ENCODE measurements at places on chromosomes 6 and 20. TPM values are rescaled to one million over a fixed set of nuclear protein-coding genes. Genes with fewer than 3 reads are reported as not detected.

Gene DCDC2
- not detected for total RNA-seq

- H3K36me3 ChIP-seq: no peaks in the 10 kb centered on the region
- DNase-seq: no peak
- H3K4me1 ChIP-seq: peaks cover 16% of the 10 kb centered on the region
- H3K27me3 ChIP-seq: no peaks in the 10 kb centered on the region
- H3K27ac ChIP-seq: no peak overlapping the region
Measured at GRCh38 chr20:59013959-59014608, 5.1 kb upstream of the TUBB1 start.

- no peak overlapping the region for H3K4me3 ChIP-seq
- H3K4me1 ChIP-seq: no peaks in the 10 kb centered on the region
- no peaks in the 10 kb centered on the region for H3K27me3 ChIP-seq
- H3K27ac ChIP-seq: no peak overlapping the region
- no peaks in the 10 kb centered on the region for H3K36me3 ChIP-seq
- DNase-seq: no peak
Measured at GRCh38 chr6:166725571-166725970, 98.5 kb upstream of the RPS6KA2 start.

Gene AKAP12
- 17.8 TPM for total RNA-seq

Gene BPIFB1
- total RNA-seq: 0.38 TPM

DNA sequence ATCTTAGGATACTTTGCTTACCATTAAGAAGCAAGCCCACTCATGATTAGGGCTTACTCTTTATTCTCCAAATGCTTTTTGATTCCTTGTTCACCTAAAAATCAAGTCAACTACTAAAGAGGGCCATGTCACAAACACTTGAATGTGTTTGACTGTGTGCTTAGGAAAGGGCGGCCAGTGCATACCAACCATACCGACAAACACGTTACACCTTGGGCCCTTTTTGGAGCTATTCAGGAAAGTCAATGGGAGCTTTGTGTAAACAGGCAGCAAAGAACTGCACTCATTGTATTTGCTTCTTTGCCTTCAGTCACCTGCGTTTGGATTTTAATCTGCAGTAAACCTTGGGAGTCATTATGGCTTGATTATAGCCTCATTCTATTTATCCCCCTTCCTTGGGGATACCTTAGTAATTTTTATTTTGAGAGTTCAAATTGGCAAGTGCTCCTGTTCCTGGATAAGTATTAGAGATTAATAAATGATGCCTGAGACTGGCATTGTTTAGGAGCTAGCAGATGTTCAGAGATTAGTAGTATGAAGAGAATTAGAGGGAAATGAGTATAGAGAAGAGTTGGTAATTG is 102.6 kb upstream of the HDGFL1 start:
- no peak overlapping the region for H3K4me3 ChIP-seq
- no peaks in the 10 kb centered on the region for H3K36me3 ChIP-seq
- no peak for DNase-seq
- H3K27me3 ChIP-seq: no peaks in the 10 kb centered on the region
- H3K27ac ChIP-seq: no peak overlapping the region
- peaks cover 15% of the 10 kb centered on the region for H3K4me1 ChIP-seq

GRCh38 chr6:56521976-56522375 is 120.7 kb downstream of the DST start:
- peaks cover 16% of the 10 kb centered on the region for H3K4me1 ChIP-seq
- no peaks in the 10 kb centered on the region for H3K27me3 ChIP-seq
- no peak overlapping the region for H3K4me3 ChIP-seq
- peak overlapping the region; percentile 71 for H3K27ac ChIP-seq

- no peaks in the 10 kb centered on the region for H3K36me3 ChIP-seq
- no peak overlapping the region for H3K27ac ChIP-seq
- no peak overlapping the region for H3K4me3 ChIP-seq
- no peaks in the 10 kb centered on the region for H3K27me3 ChIP-seq
- DNase-seq: no peak
Measured at GRCh38 chr6:169236988-169237387, 16.7 kb downstream of the THBS2 start.

GRCh38 chr20:38828514-38829295 is 23.2 kb downstream of the PPP1R16B start:
- H3K4me1 ChIP-seq: peaks cover 44% of the 10 kb centered on the region
- no peak for DNase-seq
- H3K36me3 ChIP-seq: no peaks in the 10 kb centered on the region
- H3K4me3 ChIP-seq: no peak overlapping the region
- no peaks in the 10 kb centered on the region for H3K27me3 ChIP-seq
- H3K27ac ChIP-seq: no peak overlapping the region

GRCh38 chr6:137942736-137943135 is 75.7 kb downstream of the TNFAIP3 start:
- H3K27ac ChIP-seq: no peak overlapping the region
- no peak for DNase-seq
- no peaks in the 10 kb centered on the region for H3K4me1 ChIP-seq
- H3K4me3 ChIP-seq: no peak overlapping the region

DNA sequence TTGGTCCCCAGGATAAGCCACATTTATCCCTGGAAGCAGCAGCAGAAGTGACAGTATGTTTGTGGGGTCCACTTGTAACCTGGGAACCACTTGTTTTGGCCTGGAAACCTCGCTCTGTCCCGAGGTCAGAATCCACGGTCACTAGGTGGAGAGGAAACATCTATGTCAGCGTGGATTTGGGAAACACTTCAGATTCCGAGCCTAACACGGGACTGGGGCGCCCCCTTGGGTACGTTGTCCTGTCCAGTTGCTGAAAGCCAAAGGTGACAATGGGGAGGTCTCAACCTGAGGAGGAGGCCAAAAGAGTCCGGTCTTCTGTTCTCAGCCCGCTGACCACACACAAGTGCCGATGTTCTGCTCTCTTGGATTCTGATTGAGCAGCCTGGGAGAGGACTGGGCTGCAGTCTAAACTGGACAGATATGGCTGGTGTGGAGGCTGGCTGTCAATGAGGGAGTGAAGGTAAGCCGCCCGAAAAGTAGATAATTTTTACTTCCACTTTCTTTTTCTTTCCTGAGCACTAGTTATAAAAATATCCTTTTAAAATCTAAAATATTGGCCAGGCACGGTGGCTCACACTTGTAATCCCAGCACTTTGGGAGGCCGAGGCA is 4.9 kb upstream of the ZFP57 start:
- no peak overlapping the region for H3K27ac ChIP-seq
- H3K27me3 ChIP-seq: no peaks in the 10 kb centered on the region
- no peaks in the 10 kb centered on the region for H3K4me1 ChIP-seq
- no peaks in the 10 kb centered on the region for H3K36me3 ChIP-seq
- no peak for DNase-seq
- H3K4me3 ChIP-seq: no peak overlapping the region

- no peak overlapping the region for H3K4me3 ChIP-seq
- H3K36me3 ChIP-seq: no peaks in the 10 kb centered on the region
- H3K27me3 ChIP-seq: no peaks in the 10 kb centered on the region
- no peak overlapping the region for H3K27ac ChIP-seq
- no peak for DNase-seq
Measured at GRCh38 chr6:72504406-72504805, 117.5 kb upstream of the KCNQ5 start.

DNA sequence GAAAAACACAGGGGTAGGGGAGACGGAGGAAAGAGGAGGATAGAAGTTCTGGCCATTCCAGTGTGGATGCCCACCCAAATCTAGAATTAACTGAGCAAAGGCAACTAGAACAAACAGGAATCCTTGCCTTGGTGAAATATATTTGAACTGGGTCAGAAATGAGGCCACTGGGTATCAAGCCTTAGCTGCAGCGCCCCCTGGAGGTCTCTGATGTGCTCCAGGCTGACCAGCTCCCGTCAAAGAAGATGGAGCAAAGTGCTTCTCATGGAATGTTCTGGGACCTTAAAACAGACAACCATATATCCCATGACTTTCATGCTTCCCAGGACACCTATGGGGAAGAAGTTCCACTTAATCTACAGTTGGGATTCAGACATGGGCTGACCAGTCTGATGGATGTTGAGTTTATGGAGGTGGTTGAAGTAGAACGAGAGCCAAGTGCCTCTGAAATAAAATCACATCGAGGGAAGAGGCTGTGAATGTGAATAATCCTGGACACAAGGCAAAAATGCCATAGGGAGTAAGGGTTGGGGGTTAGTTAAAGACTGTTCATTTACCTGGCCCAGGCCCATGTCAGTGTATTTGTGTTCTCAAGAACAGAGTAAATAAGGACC is 50.4 kb downstream of the HLA-DPB1 start:
- H3K27ac ChIP-seq: no peak overlapping the region
- DNase-seq: no peak
- peaks cover 19% of the 10 kb centered on the region for H3K27me3 ChIP-seq

- H3K27ac ChIP-seq: no peak overlapping the region
- no peaks in the 10 kb centered on the region for H3K27me3 ChIP-seq
- H3K36me3 ChIP-seq: no peaks in the 10 kb centered on the region
- H3K4me1 ChIP-seq: peaks cover 10% of the 10 kb centered on the region
Measured at GRCh38 chr6:13272131-13273046, 55.9 kb downstream of the TBC1D7 start.
